ENCODE measurements at places on chromosomes 16 and 17.

DNA sequence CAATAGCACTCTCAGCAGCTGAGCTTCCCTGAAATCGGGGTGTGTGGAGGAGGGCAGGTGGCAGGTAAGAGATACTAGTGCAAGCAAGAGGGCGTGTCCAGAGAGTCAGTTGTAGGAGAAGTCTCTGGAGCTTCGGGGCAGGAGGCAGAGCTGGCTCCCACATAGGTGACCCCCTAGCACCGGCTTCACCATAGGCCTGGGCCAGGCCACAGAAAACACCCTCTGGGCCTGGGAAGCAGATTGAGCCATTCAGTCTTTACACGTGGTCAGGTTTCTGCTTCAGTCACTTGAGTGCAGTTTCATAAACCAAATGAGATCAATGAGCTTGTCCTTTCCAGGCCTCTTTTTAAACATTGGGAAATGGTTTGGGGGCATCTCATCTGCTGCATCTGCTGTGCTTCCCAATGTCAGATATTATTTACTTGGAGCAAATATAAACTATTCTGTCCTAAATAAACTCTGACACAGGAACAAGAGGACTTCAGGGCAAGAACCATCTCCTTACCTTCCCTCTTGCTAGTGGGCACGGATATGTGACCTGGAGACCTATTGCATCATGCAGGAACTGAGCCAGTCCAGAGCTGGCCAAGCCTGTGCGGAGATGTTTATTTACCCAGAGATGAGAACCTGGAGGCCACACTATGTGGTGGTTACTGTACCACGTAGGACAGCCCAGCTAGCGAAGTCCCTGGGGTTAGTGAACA, 16.1 kb downstream of the CCR7 start:
- peak; percentile 80 for DNase-seq

GRCh38 chr16:69477546-69477945, 53.1 kb downstream of the CYB5B start:
- no peak for DNase-seq

GRCh38 chr17:36921095-36921851, 16.0 kb upstream of the LHX1 start:
- peak; percentile 92 for DNase-seq

DNA sequence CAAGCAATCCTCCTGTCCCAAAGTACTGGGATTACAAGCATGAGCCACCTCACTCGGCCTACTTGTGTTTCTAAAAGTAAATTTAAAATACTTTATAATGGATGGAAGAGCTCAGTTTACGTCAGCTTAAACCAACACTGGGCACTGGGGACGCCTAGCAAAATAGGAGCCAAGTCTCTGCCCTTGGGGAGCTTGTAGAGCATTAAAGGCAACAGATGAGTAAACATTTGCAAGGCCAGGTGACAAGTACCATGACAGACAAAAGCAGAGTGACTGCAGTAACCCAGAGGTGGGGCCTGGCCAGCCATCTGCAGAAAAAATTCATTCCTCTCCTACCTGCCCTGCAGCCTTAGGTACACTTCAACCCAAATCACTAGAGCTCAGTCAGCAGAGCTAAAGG, 12.1 kb upstream of the NLK start:
- DNase-seq, result no peak

- DNase-seq, result peak; percentile 70
Observed at GRCh38 chr16:24516900-24517669, 22.3 kb upstream of the RBBP6 start.

- no peak for DNase-seq
Observed at GRCh38 chr16:75660321-75660720, 12.7 kb downstream of the TERF2IP start.

Measured in Daoy (cell line).